Posterior vena cava (tissue), 2 donors: ENCODE measurements at places on chromosomes 5 and 9.

GRCh38 chr9:122088880-122089706 is 4.0 kb downstream of the TTLL11 start:
- no peak for DNase-seq

DNA sequence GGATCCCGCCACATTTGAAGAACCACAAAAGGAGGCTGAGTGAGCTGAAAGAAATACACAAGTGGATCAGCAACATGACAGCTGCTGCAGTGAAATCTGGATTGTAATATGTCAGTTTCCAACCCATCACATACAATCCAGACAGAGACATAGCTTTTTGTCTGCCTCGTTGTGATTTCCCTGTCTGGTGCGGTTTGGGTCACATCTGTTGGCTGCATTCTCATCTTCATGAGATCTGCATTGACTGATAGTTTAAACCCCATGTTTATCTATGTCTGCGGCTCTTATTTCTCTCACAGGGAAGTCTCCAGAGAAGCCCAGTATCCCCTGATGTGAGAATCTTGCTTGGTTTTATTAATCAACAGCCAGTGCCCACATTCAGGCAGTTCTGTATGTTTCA is 403.1 kb upstream of the ZNF608 start:
- no peak for DNase-seq

GRCh38 chr5:90658620-90659019 is 100.0 kb downstream of the ADGRV1 start:
- DNase-seq: no peak

DNA sequence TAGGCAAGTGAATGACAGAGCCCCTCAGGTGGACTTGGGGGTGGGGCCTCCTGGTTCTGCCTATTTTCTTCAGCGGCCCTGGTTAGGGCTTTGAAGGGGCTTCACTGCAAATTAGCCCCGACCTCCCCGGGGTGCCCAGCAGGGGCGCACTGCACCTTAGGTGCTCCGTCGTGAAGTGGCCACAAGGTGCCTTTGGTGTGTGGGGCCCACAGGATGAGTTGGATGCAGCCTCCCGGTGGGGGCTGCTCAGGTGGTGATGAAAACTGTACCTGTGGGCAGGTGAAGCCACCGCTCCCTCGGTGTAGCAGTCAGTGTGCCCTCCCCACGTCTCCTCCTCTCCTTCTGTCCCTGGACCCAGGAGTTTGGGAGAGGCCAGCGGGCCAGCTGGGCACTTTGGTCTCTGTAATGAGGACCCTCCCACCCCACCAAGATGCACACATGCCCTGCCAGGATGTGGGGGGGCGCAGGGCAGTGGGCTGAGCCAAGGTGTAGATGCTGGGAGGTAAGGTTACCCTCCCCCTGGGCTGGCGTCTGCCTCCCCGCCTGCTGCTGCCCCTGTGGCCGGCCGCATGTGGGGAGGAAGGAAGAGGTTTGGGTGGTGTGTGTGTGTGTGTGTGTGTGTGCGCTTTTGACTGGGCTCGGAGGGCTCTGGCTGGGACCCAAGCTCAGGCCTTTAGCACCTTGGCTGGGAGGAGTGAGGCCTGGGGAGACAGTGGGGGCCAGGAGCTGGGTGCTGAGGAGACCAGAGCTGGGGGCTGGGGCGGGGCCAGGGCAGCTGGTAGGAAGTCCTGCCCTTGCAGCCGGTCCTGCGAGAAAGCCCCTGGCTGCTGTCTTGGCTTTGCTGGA is 55.6 kb downstream of the RXRA start:
- no peak for DNase-seq

GRCh38 chr9:71752928-71753327 is 15.4 kb downstream of the CEMIP2 start:
- DNase-seq: no peak

- DNase-seq: no peak
Measured at GRCh38 chr5:4674166-4674565, 466.0 kb upstream of the ADAMTS16 start.

GRCh38 chr5:172687940-172688339 is 46.9 kb downstream of the NEURL1B start:
- DNase-seq: no peak

GRCh38 chr5:143445776-143446175 is 42.3 kb upstream of the NR3C1 start:
- DNase-seq: no peak
